Tibial nerve (tissue), 4 donors: ENCODE measurements at places on chromosomes 3 and 15. TPM values are rescaled to one million over a fixed set of nuclear protein-coding genes. Genes with fewer than 3 reads are reported as not detected.

GRCh38 chr15:80375968-80376891 is 28.0 kb upstream of the ARNT2 start:
- no peak for DNase-seq
- H3K4me1 ChIP-seq: no peaks in the 10 kb centered on the region
- H3K4me3 ChIP-seq: no peak overlapping the region
- no peaks in the 10 kb centered on the region for H3K36me3 ChIP-seq
- H3K27me3 ChIP-seq: no peaks in the 10 kb centered on the region

GRCh38 chr3:25144430-25144829 is 283.6 kb upstream of the RARB start:
- no peaks in the 10 kb centered on the region for H3K36me3 ChIP-seq
- H3K4me1 ChIP-seq: no peaks in the 10 kb centered on the region
- no peak for DNase-seq
- no peaks in the 10 kb centered on the region for H3K27me3 ChIP-seq
- no peak overlapping the region for H3K27ac ChIP-seq

- DNase-seq: no peak
- H3K4me3 ChIP-seq: peak overlapping the region; percentile 33
- H3K36me3 ChIP-seq: no peaks in the 10 kb centered on the region
- peaks cover 20% of the 10 kb centered on the region for H3K4me1 ChIP-seq
- H3K27me3 ChIP-seq: no peaks in the 10 kb centered on the region
Measured at GRCh38 chr15:89665449-89666181, 10.3 kb upstream of the KIF7 start.

SI gene
- total RNA-seq: not detected

ZNF80 gene
- total RNA-seq: not detected

DNA sequence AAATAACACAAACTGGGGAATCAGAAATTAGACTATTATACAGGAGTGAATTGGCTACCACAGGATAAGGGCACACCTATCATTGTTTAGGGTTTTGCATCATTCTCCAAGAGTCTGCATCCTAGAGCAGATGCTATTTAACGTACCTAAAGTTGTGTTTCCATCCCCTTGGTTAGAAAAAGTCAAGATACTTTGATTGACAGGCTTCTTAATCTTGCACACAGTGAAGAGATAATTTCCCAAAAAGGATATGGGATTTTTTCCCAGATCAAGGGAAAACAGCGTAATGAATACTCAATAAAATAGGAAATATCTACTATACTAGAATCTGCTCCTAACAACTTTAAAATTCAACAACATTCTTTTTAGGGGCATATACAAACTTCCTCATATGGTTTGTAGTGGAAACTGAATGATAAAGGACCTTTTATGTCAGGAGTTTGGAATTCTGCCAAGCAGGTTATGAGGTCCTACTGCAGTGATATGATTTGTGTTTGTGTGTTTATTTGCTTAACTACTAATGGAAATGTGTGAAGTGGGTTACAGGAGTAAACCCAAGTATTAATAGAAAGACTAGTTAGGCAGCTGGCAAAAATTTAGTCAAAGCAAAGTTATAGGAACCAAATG is 124.1 kb upstream of the MME start:
- DNase-seq: no peak
- no peaks in the 10 kb centered on the region for H3K27me3 ChIP-seq
- H3K27ac ChIP-seq: no peak overlapping the region
- H3K4me1 ChIP-seq: no peaks in the 10 kb centered on the region
- no peak overlapping the region for H3K4me3 ChIP-seq

- H3K4me3 ChIP-seq: no peak overlapping the region
- no peaks in the 10 kb centered on the region for H3K4me1 ChIP-seq
- H3K36me3 ChIP-seq: no peaks in the 10 kb centered on the region
- no peak for DNase-seq
- H3K27me3 ChIP-seq: no peaks in the 10 kb centered on the region
- H3K27ac ChIP-seq: no peak overlapping the region
Measured at GRCh38 chr3:185880600-185880999, 55.8 kb upstream of the IGF2BP2 start.
